ENCODE measurements at places on chromosomes 2 and 18.

GRCh38 chr2:182133195-182133891 lies 147.7 kb downstream of the PPP1R1C start:
- DNase-seq, result no peak

DNA sequence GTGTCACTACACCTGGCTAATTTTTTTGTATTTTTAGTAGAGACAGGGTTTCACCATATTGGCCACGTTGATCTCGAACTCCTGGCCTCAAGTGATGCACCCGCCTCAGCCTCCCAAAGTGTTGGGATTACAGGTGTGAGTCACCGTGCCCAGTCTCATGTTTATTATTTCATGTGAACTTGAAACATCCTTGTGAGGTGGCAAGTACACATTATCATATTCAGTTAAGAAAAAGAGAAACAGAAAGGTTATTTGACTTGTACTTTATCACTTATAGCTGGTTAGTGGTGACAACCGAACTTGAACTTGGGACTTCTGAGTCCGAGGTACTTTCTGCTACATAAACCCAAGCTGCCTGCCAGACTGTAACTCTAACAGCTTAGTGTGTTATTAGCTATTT lies 24.4 kb downstream of the ABHD3 start:
- no peak for DNase-seq

GRCh38 chr18:78692105-78692504 lies 287.5 kb upstream of the SALL3 start:
- DNase-seq, result no peak

DNA sequence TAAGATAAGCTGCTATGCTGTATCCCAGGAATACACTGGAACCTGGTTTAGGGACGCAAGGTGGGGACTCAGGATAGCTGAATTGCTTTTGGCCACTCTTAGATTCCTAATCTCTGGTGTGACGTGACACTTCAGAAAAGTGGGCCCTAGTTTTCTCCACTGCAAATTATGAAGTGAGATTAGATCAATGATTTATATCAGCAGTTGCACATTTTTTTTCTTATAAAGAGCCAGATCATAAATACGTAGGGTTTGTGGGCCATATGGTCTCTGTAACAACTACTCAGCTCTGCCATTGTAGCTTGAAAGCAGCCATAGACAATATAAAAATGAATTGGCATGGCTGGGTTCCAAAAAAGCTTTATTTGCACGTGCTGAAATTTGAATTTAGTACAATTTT lies 85.4 kb upstream of the CPO start:
- DNase-seq, result no peak

- peak; percentile 38 for DNase-seq
Observed at GRCh38 chr2:132549935-132550670, 119.9 kb downstream of the LYPD1 start.

DNA sequence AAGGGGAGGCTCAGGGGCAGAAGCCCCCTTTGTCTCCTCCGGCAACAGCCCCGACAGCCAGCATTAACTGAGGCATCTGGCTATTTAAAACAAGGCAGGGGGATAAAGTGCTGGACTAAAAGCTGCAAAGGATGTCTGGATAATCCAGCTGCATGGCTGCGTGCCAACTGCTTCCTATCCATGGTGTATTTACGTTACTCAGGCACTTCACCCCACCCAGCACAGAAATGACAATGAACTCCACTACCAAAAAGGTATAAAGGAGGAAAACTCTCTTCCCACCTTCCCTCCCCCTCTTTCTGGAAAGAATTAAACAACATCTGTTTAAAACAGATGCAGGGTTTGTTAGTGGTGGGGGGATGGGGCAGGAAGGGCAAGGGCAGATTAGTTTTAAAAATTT lies 82.5 kb downstream of the SPRED2 start:
- DNase-seq, result peak; percentile 65

GRCh38 chr2:26522751-26523171 lies 44.8 kb upstream of the OTOF start:
- DNase-seq, result no peak

GRCh38 chr18:58639751-58640427 lies 11.0 kb upstream of the ALPK2 start:
- no peak for DNase-seq

GRCh38 chr2:146665800-146666199 lies 1179.0 kb upstream of the ACVR2A start:
- DNase-seq, result no peak

DNA sequence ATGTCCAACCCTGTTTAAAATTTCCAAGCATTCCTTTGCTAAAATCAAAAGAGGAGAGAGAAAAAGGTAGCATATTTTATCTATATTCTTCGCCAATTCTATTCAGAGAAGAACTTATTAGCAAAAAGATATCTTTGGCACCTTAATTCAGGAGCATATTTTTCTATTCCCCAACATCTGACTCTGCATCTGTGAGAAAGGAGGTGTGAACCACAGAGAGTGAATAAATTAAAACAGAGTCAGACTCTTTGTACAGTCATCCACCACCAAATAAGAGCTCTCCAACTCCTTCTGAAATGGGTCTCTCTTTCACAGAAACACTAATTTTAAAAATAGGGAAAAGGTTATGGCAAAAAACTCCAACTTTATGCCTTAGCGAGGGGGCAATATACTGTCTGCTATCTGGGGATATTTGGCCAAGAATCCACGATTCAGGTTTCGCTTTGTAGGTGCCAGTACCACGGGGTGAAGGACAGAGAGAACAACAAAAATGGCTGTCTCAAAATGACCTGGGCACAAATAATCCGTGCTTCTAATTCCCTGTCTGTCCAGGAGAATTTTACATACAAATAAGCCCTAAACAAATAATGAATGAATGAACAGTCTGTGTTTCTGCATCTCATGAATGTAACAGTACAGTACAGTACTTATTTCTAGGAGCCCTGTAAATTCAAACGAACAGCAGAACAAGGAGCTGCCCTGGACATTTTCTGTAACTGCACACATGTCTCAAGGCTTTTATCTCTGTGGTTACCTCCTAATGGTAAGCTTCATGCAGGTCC lies 43.4 kb downstream of the EPB41L3 start:
- no peak for DNase-seq

GRCh38 chr2:211361383-211361782 lies 805.0 kb downstream of the CPS1 start:
- DNase-seq, result no peak

- no peak for DNase-seq
Observed at GRCh38 chr2:150214626-150215025, 272.8 kb downstream of the RND3 start.

- DNase-seq, result no peak
Observed at GRCh38 chr2:122745603-122746002, 990.2 kb downstream of the TSN start.

GRCh38 chr2:179991344-179991743 lies 15.8 kb downstream of the CWC22 start:
- no peak for DNase-seq

- DNase-seq, result no peak
Observed at GRCh38 chr2:187576906-187577305, 22.7 kb upstream of the TFPI start.

GRCh38 chr2:145207884-145208283 lies 688.0 kb upstream of the ZEB2 start:
- no peak for DNase-seq

DNA sequence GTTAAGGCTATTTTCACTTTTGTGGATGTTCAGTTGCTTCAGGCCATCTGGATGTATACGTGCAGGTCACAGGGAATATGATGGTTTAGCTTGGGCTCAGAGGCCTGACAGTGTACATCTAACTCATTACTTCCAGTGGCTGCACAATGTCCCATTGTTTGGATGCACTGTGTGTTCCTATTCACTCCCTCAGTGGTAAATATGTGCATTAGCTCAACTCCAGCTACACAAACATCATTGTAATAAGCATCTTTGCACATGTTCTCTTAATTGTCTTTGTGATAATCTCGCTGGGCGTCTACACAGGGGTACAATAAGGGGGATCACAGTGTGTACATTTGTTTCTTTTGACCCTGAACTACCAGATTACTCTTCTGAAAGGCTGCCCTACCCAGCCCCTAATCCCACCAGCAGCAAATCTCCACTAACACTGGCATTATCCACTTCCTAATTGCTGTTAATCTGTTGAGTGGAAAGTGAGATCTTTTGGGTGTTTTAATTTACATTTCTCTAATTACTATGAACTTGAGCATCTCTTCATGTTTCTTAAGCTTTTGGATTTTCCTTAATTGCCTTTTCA lies 56.1 kb upstream of the POLE4 start:
- no peak for DNase-seq

- DNase-seq, result no peak
Observed at GRCh38 chr2:85397925-85398331, 12.2 kb downstream of the CAPG start.

- DNase-seq, result no peak
Observed at GRCh38 chr2:26493566-26493965, 15.6 kb upstream of the OTOF start.

DNA sequence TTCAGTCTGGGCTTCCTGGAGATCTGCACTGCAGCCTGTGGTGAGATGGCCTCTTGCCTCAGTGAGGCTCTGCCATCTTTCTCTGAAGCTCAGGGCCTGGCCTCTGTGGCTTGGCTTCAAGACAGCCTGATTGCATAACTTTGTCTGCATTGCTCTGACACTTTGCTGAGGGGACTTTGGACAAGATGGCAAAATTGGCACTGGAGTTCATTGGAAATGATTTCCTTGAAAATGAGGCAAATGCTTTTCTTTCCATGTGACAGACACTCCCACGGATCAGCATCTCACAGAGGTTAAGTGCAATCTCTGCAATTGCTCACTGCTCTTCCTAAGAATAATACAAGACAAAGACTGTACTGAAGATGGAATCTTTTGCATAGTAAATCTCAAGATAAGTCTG lies 166.8 kb downstream of the KCNS3 start:
- no peak for DNase-seq

GRCh38 chr2:180254872-180255271 lies 247.8 kb upstream of the CWC22 start:
- no peak for DNase-seq

DNA sequence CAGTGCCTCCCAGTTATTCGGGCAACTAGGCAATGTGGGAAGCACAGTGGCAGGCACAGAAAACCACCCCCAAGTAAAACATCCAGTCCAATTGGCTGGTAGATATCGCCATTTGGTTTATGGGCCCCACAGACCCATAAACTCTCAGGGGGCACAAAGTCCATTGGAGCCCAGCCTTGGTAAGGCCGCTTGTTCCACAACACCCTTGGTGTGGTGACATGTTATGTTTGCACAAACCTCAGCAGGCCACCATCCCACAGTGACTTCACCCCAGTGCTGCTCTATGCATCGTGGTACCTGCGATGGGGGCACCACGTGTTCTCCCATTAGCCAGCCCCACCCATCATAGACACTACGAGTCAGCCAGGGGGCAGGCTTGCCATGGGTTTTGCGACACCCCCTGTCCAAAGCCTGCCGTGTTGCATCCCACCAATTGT lies 18.5 kb downstream of the PHOSPHO2 start:
- no peak for DNase-seq

GRCh38 chr2:53473775-53474311 lies 293.8 kb upstream of the CHAC2 start:
- DNase-seq, result no peak

DNA sequence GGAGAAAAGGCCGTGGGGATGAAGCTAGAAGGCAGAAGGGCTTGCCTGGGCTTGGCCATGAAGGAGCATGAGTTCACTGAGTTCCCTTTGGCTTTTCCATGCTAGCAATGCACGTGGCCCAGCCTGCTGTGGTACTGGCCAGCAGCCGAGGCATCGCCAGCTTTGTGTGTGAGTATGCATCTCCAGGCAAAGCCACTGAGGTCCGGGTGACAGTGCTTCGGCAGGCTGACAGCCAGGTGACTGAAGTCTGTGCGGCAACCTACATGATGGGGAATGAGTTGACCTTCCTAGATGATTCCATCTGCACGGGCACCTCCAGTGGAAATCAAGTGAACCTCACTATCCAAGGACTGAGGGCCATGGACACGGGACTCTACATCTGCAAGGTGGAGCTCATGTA lies 2.9 kb downstream of the CTLA4 start:
- DNase-seq, result no peak

- DNase-seq, result no peak
Observed at GRCh38 chr2:128526455-128526976, 207.8 kb upstream of the HS6ST1 start.

DNA sequence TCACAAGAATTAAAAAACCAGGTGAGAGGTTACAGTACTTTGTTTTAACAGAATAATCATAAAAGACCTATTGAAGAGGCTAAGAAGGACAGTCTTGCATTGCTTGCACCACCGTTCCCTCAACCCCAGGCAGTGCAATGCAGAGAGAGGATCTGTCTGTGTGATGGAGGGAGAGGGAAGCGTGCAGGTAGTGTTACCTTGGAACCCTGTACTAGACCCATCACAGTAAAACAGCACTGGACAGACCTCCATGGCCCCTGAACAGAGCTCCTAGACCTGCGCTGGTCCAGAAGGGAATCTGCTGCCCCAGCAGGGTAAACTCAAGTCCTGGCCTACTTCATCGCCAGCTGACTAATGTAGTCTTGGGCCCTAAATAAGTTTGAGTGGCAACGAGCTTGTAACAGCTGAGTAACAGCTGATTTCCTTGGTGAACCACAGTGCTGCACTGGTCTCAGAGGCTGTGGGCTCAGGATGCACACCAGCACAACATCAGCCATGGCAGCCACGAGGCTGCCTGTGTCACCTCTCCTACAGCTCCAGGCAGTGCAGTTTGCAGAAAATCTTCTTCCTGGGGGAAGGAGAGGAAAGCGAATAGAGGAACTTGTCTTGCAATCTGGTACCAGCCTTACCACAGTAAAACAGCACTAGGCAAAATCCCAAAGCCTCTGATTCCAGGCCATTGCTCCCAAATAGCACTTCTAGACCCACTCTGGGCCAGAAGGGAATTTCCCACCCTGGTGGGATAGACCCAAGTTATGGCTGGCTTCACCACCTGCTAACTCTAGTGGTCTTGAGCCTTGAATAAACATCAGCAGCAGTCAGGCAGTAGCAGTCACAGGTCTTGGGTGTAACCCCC lies 417.2 kb downstream of the CDH7 start:
- peak; percentile 5 for DNase-seq

GRCh38 chr2:120091436-120091835 lies 78.6 kb downstream of the EPB41L5 start:
- DNase-seq, result no peak

DNA sequence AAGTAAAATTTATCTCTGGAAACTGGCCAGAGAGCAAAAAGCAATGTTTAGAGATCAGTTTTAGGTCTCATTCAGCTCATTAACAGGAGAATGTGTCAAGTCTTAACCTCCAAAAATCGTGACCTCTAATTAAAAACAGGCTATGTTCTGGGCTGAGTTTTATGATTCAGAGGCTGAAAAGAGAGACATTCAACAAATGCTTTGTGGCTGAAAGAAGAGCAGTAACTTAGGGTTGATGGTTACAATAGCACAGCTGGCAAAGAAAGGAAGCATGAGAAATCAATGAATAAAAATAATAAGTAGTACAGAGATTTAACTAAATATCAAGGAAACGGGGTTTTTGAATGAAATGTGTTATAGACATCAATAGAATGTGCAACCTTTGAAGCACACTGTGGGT lies 13.1 kb downstream of the TGIF1 start:
- DNase-seq, result no peak

GRCh38 chr18:5582076-5582475 lies 38.3 kb upstream of the EPB41L3 start:
- no peak for DNase-seq

Measured in NCI-H1092 (cell line).